ENCODE measurements at places on chromosomes 1 and 21.
A peak's percentile ranks its signal among the peaks of the same experiment; 100 is the strongest.

DNA sequence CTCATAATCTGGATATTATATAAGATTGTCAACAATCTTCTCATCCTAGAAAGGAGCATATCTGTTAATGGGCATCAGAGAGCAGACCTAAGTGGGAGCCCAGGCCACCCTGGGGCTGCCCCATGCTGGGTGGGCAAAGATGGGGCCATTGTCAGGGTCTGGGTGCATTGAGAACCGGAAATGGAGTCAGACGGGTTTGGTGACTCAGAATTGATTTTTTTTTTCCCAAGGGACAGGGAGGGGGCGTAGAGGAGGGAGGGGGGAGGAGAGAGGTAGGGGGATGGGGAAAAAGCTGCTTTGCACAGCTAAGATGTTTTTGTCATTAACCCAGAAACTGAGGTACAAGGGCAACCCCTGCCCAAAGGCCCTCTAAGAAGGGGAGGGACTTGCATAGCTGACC is 1.3 kb downstream of the ATXN7L2 start:
- DNase-seq = no peak

- DNase-seq = no peak
Measured at GRCh38 chr21:43372663-43373361, 54.1 kb downstream of the SIK1 start.

DNA sequence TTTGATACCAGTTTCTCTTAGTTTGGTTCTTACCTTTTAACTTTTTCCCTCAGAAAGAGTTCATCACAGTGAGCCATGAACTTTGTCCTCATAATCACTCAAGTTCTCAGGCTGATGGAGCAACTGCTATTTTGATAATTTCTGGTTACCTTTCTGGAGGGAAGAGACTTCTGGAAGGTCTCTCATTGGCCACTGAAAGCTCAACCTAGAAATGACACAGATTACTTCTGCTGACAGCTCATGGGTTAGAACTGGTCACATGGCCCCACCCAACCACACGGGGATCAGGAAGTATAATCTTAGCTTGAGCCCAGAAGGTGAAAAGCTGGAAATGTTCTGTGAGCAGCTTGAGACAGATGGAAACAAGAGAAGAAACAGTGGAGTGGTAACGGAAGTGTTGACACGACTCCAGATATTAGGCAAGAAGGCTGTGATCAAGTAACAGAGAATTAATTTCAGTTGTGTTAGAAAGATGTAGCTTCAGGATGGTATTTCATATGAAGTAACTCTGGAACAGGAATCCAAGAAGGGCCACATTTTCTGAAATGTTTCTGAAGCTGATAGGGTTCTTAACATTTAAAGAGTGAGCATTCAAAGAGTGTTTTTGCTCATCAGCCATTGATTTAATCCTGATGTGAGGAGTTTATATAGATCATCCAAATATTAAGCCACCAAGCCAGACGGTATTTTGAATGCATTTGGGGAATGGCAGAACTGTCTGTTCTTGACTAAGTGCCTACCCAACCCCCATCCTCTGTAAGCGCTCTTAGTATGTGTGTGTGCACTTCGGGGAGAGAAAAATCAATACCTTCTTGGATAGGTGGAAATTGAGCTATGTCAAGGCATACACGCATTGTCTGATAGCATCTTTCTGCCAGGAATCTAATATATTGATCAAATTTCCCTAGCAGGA is 21.9 kb upstream of the XPR1 start:
- no peak for DNase-seq

- no peak for DNase-seq
Measured at GRCh38 chr1:67465375-67465774, 35.2 kb upstream of the SERBP1 start.

- DNase-seq = no peak
Measured at GRCh38 chr1:18794051-18794450, 65.4 kb downstream of the TAS1R2 start.

DNA sequence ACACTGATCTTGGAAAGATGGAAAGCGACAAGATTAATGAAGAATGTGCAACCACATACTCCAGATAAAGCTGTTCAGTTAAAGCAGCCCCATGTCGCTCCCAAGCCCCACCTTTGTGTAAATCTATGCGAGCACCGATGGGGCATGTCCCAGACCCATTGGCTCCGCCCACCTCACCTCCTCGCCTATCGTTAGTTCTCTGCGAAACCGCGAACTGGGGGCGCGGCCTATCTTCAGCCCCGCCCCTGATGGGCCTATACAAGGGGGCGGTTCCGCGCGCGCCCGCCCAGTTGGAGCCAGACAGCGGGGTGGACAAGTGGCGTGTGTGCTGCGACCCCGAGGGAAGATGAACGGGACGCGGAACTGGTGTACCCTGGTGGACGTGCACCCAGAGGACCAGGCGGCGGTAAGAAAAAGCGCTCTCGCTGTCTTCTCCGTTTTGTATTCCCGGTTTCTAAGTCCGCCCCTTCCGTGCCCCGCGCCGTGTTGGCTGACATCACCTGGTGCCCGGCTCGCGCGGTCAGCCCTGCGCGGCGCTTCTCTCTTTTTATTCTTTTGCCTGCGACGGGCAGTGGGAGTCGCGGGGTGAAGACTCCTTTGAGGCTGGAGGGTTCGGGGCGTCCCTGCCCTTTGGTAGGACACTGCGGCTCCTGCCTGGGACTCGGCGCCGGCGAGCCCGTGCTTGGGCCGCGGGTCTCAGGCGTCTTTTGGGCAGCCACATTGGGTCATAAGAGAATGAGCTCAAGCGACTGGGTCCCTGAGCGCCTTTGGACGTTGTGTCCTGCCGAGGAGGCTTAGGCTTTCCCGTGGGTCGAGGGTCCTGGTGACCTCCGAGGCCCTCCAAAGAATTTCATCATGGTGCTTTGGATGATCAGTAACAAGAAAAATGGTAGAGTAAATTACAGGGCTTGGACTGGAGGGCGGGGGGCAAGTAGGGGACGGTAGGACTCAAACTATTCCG is at the start of gene TUFT1:
Gene TUFT1 (plus strand): TSS at position 289 of the 961 bp plus-strand sequence. CDS start 58 bp downstream, at position 347.
- peak; percentile 92 for DNase-seq

DNA sequence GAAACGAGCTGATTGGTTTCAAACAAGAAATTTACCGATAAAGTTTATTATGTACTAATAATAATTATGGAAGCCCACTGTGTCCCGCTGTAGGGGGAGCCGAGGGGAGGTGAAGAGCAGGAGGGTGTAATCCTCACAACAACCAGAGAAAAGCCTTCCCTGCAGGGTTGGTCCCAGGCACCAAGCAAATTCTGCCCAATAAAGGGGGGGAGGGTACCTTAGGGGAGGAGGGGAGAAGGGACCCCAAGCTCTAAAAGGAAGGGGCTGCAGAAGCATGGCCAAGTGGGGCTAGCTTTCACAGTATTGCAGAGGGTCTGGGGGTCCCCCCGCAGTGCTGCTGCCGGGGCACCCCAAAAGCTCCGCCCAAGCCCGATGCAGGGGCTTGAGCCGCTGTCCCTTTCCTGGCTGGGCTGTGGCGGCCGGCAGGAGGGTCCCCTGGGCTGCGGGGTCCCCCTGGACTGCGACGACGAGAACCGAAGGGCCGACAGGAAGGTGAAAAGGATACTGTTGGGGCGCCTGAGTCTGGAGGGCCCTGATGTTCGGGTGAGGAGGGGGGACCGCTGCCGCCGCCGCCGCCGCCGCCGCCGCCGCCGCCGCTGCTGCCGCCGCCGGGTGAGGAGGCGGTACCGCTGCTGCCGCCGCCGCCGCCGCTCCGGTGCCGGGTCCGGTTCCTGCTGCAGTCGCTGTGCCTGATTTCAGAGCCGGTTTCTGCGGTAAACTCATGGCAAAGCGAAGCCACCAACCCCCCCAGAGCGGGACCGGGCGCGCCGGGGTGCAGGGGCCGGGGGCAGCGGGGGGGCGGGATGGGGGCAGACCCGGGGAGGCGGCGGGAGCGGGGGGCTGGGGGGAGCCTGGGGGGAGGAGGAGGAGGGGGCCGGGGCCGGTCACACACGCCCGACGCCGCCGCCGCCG is 771 bp downstream of the EIF4G3 start:
- DNase-seq = peak; percentile 0

- DNase-seq = no peak
Measured at GRCh38 chr1:214670098-214670497, 67.1 kb downstream of the CENPF start.

- DNase-seq = no peak
Measured at GRCh38 chr1:37017720-37018119, 16.6 kb downstream of the GRIK3 start.

- DNase-seq = no peak
Measured at GRCh38 chr1:182389619-182390047, 2.0 kb downstream of the GLUL start.
